ENCODE measurements at places on chromosomes 5 and 9.

GRCh38 chr5:164763206-164763605, 1257.8 kb downstream of the MAT2B start:
- no peak for DNase-seq

GRCh38 chr5:62718324-62718723, 139.7 kb downstream of the LRRC70 start:
- DNase-seq: no peak

GRCh38 chr9:2231829-2232228, 216.7 kb downstream of the SMARCA2 start:
- no peak for DNase-seq

DNA sequence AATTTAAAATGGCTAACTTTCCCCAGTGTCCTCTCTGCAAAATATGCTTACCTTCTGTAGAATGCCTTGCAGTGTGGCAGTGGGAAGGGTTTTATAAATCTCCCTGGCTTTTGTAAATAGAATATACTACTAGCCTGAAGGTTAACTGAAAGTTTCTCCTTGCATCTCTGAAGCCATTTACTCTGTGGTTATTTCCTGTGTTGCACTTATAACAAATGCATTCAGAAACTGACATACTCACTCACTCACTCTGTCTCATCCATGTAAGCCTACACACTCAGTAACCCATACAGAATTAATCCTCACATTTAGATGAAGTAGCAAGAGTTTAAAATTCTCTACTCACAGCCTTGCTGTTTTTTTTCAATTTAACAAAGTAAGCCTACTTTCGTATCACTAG, 87.1 kb upstream of the SH3GL2 start:
- DNase-seq: no peak

DNA sequence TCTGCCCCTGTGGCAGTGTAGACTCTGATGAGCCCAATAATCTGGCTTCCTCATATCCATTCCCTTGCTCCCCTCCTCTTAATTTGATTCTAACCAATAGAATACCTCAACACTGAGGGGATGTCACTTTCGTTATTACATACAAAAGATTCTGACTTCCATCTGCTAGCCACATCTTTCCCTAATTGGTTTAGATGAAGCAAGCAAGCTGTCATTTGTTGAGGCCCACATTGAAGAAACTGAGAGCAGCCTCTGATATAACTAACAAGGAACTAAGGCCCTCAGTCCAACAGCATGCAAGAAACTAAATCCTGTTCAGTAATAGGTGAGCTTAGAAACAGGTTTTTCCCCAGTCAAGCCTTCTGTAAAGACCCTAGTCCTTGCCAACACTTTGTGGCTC, 5.8 kb downstream of the ADAMTS6 start:
- DNase-seq: no peak

GRCh38 chr9:34594177-34594576, 4.7 kb upstream of the CNTFR start:
- DNase-seq: no peak

- no peak for DNase-seq
Observed at GRCh38 chr5:131682826-131683225, 47.8 kb upstream of the RAPGEF6 start.

DNA sequence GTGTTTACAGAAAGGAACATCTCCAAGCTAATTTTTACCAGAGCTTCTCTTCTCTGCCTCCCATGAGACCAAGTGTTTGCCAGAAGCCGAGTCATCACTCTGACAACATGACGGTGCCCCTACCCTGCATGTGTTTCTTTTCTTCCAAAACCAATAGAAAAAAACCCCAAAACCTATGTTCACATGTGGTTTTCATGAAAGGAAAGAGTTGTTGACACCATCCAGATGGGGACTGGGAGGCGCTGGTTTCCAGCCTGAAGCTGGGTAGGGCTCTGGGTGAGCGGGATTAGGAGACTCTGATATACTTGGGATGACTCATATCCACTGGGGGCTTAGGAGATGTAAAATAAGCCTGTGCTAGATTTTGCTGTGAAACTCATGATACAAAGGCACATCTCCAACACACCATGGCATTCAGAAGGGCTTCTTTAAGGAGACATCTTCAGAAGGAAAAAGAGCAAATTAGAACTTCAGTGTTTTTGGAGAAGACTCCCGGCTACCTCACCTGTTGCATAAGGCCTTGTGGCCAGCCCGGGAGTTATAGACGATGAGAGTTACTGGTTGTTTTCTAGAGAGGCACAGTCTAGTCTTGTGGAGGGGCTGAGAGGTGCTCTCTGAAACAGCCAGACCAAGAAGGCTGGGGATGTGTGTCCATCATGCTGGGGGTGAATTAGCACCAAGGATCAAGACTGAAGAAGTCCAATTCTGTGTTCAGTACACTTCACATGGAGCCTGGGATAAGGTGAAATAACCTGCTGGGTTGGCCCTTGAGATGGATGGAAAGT, 108.9 kb upstream of the LHFPL2 start:
- no peak for DNase-seq

- DNase-seq: no peak
Observed at GRCh38 chr5:36535859-36536615, 70.4 kb upstream of the SLC1A3 start.

All from stimulated activated CD4-positive, alpha-beta T cell treated with anti-CD3 and anti-CD28 coated beads, TNF-alpha, amount 100 ng/mL, for 24 hours (primary cell).